ENCODE measurements at places on chromosomes 5 and 9.
A peak's percentile ranks its signal among the peaks of the same experiment; 100 is the strongest.

DNA sequence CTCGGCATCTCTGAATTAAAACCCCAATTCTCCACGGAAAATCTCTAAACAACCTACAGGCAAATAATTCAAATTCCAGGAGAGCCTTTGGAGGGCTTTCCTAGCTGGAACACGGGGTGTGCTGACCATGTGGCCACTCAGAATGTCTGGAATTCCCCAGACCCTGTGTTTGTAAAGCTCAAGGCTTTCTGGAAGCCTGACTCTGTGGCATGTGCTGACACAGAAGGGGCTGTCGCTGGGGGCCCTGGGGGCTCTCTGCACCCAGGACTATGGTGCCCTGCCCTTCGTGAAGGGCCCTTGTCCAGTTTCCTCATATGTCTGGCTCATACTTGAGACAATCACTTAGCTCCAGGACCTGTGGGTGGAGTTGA is 29.0 kb upstream of the BOD1 start:
- H3K4me1 ChIP-seq, result no peaks in the 10 kb centered on the region
- no peak overlapping the region for H3K27ac ChIP-seq
- no peaks in the 10 kb centered on the region for H3K27me3 ChIP-seq
- no peaks in the 10 kb centered on the region for H3K36me3 ChIP-seq

DNA sequence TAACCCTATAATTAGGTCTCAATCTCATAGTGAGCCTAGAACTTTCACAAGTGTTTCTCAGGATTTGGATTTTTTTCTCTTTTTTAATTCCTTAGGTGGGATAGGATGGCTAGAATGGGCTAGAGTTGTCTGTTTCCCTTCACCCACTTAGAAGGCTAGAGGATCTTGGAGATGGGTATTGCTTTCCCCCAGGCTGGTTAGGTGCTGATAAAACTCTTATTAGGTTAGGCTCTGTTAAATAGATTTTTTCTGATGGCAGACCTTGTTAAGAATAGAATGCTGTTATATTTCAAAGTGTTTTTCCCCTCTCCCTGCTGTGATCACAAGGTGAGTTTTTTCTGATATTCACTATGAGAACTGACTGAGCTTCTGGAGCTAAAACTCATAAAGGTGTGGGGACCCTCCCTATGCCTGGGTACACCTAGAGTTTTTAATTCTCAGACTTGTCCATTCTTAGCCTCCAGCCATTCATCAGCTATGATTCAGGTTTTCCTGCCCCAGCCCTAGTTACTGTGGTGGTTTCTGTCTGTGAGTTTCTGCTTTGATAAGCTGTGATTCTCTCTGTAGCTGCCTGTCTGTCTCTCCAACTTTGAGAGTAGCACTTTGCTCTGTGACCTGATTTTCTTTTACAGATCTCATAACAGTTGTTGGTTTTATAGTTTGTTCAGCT is 132.4 kb downstream of the HACD4 start:
- peaks cover 4% of the 10 kb centered on the region for H3K36me3 ChIP-seq
- H3K27ac ChIP-seq, result no peak overlapping the region
- no peaks in the 10 kb centered on the region for H3K27me3 ChIP-seq
- no peaks in the 10 kb centered on the region for H3K4me1 ChIP-seq
- DNase-seq, result no peak
- no peak overlapping the region for H3K4me3 ChIP-seq

- H3K4me3 ChIP-seq, result no peak overlapping the region
- DNase-seq, result peak; percentile 47
- peak overlapping the region; percentile 83 for H3K27ac ChIP-seq
Measured at GRCh38 chr9:129482521-129483414, 138.1 kb downstream of the C9orf50 start.

- peaks cover 17% of the 10 kb centered on the region for H3K4me1 ChIP-seq
- peak overlapping the region; percentile 48 for H3K4me3 ChIP-seq
- H3K36me3 ChIP-seq, result no peaks in the 10 kb centered on the region
- H3K27ac ChIP-seq, result no peak overlapping the region
- peaks cover 35% of the 10 kb centered on the region for H3K27me3 ChIP-seq
- peak; percentile 36 for DNase-seq
Measured at GRCh38 chr5:150672237-150672883, 11.3 kb downstream of the MYOZ3 start.

- no peaks in the 10 kb centered on the region for H3K4me1 ChIP-seq
- DNase-seq, result no peak
- H3K27me3 ChIP-seq, result no peaks in the 10 kb centered on the region
- no peak overlapping the region for H3K4me3 ChIP-seq
Measured at GRCh38 chr5:171261361-171261760, 47.7 kb upstream of the TLX3 start.
